ENCODE measurements at places on chromosomes 1 and 21.

DNA sequence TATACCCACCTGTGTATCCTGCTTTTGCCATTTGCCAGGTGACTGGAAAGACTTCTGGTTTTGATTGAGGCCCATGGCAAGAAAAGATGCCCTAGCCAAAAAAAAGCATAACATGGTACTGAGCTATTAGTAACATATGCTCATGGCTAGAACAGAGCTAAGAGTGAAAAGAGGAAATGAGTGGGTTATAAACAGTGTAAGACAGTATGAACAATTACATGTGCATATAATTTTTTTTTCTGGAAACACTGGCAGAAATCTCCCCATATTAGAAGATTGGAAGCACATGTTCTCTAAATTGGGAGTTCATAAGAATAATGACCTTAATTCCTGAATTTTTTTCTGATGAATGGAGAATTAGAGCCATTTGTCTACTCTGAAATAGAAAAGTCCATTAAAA, 41.2 kb upstream of the PDC start:
- DNase-seq: no peak

- no peak for DNase-seq
Measured at GRCh38 chr1:28123461-28123961, 35.1 kb upstream of the EYA3 start.

DNA sequence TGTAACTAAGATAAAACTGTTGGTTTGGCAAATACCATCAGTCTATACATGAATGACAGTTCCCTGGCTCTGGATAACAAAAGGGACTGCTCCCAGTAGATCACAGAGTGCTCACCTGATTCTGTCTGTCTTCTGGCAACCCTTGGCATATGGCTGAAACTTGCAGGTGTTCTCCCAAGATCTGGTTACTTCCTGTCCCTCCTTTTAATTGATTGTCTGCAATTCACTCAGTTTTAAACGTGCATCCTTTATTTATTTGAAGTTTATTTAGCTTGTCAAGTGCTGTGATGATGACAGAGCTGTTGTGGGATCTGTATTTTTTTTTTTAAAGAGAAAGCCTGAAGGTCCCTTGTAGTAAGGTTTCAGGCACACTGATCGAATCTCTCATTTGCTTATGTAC, 3.4 kb downstream of the KCNA3 start:
- DNase-seq: no peak

GRCh38 chr1:70324683-70325082, 29.8 kb downstream of the ANKRD13C start:
- no peak for DNase-seq

GRCh38 chr1:205270764-205271163, 43.0 kb downstream of the TMCC2 start:
- DNase-seq: no peak

DNA sequence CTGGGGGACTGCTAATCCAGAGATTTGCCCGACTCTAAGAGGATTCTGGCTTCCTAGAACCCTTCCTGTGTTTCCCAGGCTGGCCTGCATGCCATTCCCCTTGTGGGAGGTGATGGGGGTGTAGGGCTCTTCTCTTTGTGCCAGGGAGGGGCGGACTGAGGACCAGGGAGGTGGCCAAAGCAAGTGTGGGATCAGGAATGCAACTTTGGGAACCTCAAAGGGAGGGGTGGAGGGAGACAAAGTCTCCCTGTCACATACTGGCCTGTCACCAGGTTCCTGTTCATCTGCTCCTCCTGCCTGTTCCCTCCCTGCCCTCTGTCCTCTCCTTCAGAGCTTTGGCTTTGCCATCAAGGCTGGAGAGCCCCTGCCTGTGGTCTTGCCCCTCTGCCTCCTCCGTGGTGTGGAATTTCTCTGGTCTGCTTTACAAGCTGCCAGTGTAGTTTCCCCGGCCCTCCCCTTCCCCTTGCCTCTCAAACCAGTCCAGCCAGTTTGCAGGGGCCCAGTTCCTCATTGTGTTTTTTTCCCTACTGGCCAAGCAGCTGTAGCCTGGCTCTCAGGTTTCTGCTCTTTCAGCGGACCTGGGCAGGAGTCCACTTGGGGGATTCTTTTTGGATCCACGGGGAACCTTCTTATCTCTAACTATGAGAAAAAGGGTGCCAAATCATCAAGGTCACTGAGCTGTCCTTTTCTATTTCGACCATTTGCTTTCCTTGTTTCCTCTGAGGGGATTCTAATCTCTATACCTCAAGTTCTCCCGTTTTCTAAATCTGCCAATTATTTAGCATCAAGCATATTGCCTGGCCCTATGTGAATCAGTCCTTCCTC, 1.8 kb downstream of the CGN start:
- no peak for DNase-seq
